HFF-Myc (cell line): ENCODE measurements at places on chromosomes 2 and 18.
A peak's percentile ranks its signal among the peaks of the same experiment; 100 is the strongest.

DNA sequence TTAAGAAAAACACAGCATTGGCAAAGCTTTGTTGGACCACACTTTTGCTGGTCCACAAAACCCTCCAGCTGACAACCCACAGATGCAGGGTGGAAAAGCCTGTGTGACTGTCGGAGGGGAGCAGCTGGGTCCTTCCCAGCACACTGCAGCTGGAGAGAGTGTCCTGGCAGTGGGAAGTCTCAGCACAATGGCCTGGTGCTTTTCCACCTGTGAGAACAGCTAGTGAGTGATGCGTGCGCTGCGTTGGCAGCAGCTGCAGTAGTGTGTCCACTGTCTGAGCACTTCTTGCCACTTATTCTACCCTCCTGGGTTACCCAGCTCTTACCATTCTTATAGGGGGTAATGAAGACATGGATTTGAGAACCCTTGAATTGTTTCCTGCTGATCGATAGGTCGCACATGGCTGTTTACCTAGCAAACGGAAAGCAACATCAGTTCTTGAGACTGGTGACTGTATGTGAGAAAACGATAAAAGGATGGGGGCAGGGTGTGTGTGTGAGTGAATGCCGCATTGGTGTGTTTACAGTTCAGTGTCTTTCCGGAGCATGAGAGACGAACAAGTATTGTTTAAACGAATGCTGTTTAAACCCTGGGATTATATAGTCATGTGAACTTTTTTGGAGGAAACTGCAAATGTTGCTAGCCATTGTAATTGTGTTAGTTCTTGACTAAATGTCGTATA lies 69.7 kb downstream of the LYPD6 start:
- no peak for DNase-seq

DNA sequence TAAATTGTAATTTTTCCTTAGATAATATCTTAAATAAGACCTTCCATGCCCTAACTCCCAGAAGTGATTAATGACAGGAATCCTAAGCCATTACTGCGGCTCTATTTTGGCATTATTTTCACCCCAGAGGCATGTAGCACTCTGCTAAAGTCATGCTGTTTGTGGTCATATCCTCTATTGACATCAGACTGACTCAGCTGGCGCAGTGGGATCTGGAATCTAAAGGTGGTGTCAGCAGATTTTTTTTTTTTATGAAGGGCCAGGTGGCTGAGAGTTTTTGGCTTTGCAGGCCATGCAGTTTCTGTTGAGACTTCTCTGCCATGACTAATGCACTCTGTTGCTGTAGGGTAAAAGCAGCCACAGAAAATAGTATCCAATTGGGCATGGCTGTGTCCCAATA lies 64.1 kb upstream of the ACVR1C start:
- peak; percentile 46 for DNase-seq

DNA sequence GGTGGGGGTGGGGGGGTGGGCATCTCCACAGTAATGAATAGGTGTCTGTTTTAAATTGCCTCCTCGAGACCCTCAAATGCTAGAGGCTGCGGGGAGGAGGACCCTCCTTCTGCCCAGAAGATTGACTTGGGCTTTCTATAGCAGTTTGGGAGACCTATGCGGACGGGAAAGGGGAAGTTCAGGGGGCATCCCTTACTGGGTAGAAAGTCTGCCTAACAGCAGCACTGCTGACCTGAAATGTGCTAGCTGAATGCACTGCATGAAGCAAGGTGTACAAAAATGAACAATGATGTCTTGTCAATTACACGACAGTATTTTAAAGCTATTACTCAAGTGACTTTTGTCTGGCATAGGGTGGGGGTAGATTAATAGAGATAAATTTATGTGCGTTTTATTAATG lies 2.5 kb downstream of the DCC start:
- DNase-seq: no peak

DNA sequence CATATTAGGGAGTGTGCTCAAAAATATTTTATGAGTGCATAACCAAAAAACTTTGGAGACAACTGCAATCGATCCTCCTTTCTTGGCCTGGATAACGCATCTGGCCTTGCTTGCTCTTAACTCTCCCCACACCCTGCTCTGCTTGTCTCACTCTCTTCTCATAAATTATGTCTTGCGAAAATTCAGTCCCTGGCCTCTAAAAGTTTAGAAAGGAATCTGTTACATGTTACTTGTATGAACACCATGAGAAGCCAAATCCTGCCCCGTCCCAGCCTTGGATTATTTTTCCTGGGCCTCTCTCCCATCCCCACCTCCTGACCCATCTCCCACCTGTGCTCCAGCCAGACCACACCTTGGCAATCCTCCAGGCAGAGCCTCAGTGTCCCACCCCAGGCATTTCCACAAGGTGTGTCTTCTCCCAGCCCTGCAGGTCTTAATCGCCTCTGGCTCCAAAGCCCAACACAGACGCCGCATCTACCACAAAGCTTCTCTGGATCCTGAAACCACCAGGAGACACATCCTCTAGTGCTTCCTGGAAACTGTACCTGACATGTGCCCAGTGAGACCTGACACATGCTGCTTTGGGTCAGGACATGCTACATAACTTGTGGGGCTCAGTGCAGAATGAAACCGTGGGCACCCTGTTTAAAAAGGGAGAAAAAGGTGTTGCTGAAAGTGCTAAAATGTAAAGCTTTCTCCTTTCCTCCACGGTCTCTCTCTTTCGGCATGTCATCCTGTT lies 99.6 kb upstream of the ST3GAL5 start:
- DNase-seq: no peak

DNA sequence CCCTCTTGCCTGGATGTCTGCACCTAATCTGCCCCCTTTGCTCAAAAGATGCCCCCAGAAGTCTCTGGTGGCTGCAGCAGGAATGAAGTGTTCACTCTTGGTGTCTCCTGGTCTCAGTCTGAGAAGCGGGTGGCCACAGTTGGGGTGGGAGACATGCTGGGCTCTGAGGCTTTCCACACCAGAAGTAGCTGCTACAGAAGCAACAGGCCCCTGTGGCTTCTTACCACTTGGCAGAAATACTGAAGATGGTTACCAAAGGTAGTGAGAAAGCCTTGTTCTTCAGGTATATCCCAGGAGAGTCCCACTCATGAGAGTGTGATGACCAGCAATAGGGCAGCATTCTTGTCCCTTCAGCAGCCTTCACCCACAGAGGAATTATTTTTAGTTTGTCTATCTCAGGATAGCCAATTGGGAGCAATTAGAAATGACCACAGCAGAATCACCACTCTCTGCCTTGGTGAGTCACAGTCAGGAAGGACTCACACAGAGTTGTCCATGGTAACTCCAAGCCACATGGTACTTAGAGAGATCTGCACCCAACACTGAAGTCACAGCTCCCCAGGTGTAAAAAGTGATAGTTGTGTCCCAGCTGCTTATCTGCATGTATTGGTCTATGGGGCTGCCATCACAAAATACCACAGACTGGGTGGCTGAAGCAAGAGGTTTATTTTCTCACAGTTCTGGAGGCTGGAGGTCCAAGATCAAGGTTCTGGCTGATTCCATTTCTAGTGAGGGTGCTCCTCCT lies 169.8 kb upstream of the ID2 start:
- DNase-seq: peak; percentile 7

- no peak for DNase-seq
Measured at GRCh38 chr2:27117995-27118524, 868 bp downstream of the CGREF1 start.

GRCh38 chr2:95021847-95022246 lies 3.7 kb upstream of the MAL start:
- no peak for DNase-seq

- no peak for DNase-seq
Measured at GRCh38 chr2:225353579-225354085, 45.9 kb upstream of the NYAP2 start.

- DNase-seq: no peak
Measured at GRCh38 chr2:133957724-133958480, 296.0 kb upstream of the MGAT5 start.

DNA sequence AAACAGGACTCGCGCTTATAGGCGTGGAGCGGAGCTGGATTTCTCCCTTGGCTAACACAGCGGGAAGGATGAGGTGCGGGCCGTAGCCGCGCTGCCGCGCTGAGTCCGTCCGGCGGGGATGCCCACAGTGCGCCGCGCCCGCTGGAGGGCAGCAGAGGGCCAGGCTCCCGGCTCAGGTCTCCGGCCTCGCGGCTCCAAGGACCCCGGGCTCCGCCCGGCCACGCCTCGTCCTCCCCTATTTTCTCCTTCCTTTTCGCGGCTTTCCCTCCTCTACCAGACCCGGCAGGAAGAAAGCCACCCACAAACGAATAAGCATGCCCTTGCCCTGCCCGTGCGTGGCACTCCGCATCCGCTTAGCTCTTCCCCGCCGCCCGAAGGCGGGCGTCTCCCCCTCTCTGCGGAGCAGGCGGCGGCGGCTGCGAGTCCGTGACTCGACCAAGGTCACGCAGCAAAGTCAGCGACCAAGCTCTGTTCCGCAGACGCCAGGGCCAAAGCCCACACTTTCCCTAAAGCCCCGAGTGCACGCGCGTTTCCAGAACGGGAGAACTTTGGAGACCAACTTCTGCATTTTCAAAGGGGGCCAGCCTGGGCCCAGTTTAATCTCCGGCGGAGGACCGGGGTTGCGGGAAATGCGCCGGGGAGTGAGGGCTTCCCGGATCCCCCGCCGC lies 48.5 kb downstream of the KCNIP3 start:
- DNase-seq: no peak

- DNase-seq: peak; percentile 75
Measured at GRCh38 chr18:45212181-45213039, 402.9 kb upstream of the SLC14A2 start.

- DNase-seq: no peak
Measured at GRCh38 chr2:129481306-129482219, 497.9 kb upstream of the RAB6C start.

DNA sequence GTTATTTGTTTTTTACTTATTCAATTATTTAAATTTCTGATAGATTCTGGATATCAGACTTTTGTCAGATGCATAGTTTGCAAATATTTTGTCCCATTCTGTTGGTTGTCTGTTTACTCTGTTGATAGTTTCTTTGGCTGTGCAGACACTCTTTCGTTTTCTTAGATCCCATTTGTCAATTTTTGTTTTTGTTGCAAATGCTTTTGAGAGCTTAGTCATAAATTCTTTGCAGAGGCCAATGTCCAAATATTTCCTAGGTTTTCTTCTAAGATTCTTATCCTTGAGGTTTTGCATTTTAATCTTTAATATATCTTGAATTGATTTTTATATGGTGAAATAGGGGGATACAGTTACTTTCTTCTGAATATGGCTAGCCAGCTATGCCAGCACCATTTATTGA lies 112.7 kb upstream of the SESTD1 start:
- DNase-seq: no peak
